Stomach (tissue), 19 donors: ENCODE measurements at places on chromosomes 7 and 10. TPM values are rescaled to one million over a fixed set of nuclear protein-coding genes. Genes with fewer than 3 reads are reported as not detected.

DNA sequence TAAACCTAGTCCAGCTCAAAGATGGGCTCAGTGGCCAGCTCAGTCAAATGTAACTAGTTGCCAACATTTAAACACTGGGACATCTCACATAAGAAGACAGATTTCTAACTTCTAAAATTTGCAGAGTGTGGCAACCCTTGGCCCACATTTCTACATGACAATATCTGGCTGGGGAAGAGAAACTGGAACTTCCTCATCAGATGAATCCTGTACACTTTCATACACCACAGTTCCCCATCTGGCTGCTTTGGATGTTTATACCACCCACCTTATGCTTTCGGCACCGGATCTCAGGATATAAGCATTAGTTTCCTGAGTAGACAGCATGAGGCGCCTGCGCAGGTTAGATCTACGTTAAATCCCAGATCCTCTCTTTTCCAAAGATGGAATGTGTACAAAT is 199.3 kb downstream of the PRKG1 start:
- H3K27me3 ChIP-seq, result no peaks in the 10 kb centered on the region
- no peaks in the 10 kb centered on the region for H3K36me3 ChIP-seq
- no peak overlapping the region for H3K4me3 ChIP-seq
- no peak overlapping the region for H3K27ac ChIP-seq
- peaks cover 4% of the 10 kb centered on the region for H3K4me1 ChIP-seq

GRCh38 chr7:50791363-50791937 is 8.8 kb upstream of the GRB10 start:
- H3K4me1 ChIP-seq, result peaks cover 11% of the 10 kb centered on the region
- H3K4me3 ChIP-seq, result peak overlapping the region; percentile 61
- H3K27ac ChIP-seq, result peak overlapping the region; percentile 84
- DNase-seq, result no peak
- H3K27me3 ChIP-seq, result no peaks in the 10 kb centered on the region
- no peaks in the 10 kb centered on the region for H3K36me3 ChIP-seq

MXI1 gene
- 19.7 TPM for total RNA-seq

TMEM213 gene
- total RNA-seq, result not detected

STEAP2 gene
- 8.7 TPM for total RNA-seq

KCNIP2 gene
- not detected for total RNA-seq
